ENCODE measurements at places on chromosomes 3 and 15. TPM values are rescaled to one million over a fixed set of nuclear protein-coding genes. Genes with fewer than 3 reads are reported as not detected.

GRCh38 chr3:2061360-2061759 is 37.3 kb upstream of the CNTN4 start:
- no peak overlapping the region for H3K27ac ChIP-seq
- H3K4me3 ChIP-seq, result no peak overlapping the region
- H3K27me3 ChIP-seq, result no peaks in the 10 kb centered on the region
- no peak for DNase-seq
- no peaks in the 10 kb centered on the region for H3K36me3 ChIP-seq

- no peaks in the 10 kb centered on the region for H3K27me3 ChIP-seq
- H3K4me1 ChIP-seq, result no peaks in the 10 kb centered on the region
- H3K4me3 ChIP-seq, result no peak overlapping the region
- H3K36me3 ChIP-seq, result no peaks in the 10 kb centered on the region
Observed at GRCh38 chr3:100871306-100871705, 121.9 kb downstream of the ABI3BP start.

DNA sequence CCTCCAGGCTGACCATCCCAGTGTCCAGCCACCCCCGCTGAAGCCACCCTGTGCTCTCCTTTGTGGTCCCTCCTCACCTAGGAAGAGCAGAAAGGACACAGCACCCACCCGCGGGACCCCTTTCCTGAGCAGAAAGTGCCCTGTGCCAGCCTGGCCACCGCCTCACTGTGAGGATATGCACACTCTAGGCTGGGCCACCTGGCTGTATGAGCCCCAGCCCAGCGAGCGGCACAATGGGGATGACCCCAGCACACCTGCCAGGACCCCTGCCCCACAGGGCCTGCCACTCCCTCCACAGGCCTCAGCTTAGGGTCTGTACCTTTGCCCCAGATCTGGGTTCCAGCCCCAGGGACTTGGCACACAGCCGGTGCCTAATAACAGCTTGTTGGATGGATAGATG is 47.9 kb upstream of the FURIN start:
- H3K27me3 ChIP-seq, result no peaks in the 10 kb centered on the region
- no peaks in the 10 kb centered on the region for H3K36me3 ChIP-seq
- no peak for DNase-seq

DNA sequence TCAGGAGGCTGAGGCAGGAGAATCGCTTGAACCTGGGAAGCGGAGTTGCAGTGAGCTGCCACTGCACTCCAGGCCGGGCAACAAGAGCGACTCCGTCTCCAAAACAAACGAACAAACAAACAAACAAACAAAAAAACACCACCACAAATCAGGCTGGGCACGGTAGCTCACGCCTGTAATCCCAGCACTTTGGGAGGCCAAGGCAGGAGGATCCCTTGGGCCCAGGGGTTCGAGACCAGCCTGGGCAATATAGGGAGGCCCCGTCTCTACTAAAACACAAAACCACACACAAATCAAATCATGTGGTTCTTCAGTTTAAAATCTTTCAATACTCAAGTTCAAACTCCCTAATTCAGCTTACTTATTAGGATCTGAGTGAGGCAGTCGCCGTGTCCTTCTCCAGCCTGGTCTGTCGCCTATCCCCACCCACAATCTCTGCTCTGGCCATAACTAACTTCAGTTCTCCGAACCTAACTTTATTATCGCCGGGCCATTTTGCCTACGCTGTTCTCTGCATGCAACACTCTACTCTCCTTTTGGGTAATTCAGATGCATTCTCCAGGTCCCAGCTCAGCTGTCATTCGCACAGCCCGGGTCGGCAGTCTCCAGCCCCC is 660 bp upstream of the RTF1 start:
- H3K36me3 ChIP-seq, result no peaks in the 10 kb centered on the region
- no peaks in the 10 kb centered on the region for H3K4me1 ChIP-seq
- H3K27ac ChIP-seq, result peak overlapping the region; percentile 78
- no peak for DNase-seq

- peaks cover 6% of the 10 kb centered on the region for H3K27me3 ChIP-seq
- no peak for DNase-seq
- H3K27ac ChIP-seq, result no peak overlapping the region
- peaks cover 3% of the 10 kb centered on the region for H3K36me3 ChIP-seq
- H3K4me1 ChIP-seq, result no peaks in the 10 kb centered on the region
Observed at GRCh38 chr15:67807141-67807540, 18.2 kb upstream of the SKOR1 start.

DNA sequence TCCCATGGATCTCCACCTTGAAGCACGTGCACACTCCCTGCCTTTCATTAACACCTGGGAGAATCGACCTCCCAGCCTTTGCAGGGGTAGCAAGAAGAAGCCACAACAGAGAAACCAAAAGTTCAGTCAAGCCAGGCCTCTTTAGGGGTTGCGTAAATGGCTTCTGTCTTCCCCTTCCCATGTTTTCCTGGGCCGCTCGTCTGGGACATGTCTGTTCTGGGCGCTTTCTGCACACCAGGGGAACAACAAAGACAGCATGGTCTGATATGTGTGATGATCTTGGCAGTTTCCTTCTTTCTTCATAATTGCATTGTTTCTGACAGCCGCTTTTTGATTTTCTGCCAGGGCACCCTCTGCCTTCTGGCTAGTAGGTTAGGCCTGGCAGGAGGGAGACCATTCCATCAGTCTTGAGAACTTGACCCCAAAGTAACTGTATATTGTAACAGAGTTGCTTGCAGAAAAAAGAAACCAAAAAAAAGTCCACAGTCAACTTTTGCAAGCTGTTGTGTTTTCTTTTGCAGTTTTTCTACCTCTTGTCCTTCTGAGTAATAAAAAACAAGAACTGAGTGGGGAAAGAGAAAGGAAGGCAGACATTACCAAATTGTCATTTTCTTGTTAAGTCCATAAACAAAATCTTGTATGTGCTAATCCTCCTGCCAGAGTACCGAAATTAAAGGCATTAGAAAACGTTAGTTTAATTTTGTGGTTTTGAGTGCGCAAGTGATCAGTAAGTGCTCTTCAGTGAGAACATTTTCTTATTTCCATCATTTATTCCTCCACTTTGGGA is 56.0 kb upstream of the FURIN start:
- no peak overlapping the region for H3K4me3 ChIP-seq
- DNase-seq, result no peak
- no peaks in the 10 kb centered on the region for H3K4me1 ChIP-seq
- no peaks in the 10 kb centered on the region for H3K36me3 ChIP-seq
- no peak overlapping the region for H3K27ac ChIP-seq

DNA sequence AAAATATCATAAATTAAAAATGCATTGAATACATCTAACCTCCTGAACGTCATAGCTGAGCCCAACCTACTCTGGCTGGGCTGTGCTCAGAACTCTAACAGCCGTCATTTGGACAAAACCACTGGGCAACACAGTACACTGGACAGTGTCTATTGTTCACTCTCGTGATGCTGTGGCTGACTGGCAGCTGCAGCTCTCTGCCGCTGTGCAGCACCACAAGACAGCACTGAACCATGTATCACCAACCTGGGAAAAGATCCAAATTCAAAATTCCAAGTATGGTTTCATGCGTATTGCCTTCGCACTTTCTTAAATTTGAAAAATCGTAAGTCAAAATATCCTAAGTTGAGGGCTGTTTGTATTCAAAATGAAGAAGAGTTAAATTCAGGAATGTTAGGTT is 145.1 kb upstream of the CNTN4 start:
- no peaks in the 10 kb centered on the region for H3K27me3 ChIP-seq
- H3K4me3 ChIP-seq, result no peak overlapping the region
- no peak overlapping the region for H3K27ac ChIP-seq
- no peaks in the 10 kb centered on the region for H3K36me3 ChIP-seq
- DNase-seq, result no peak
- H3K4me1 ChIP-seq, result no peaks in the 10 kb centered on the region

DNA sequence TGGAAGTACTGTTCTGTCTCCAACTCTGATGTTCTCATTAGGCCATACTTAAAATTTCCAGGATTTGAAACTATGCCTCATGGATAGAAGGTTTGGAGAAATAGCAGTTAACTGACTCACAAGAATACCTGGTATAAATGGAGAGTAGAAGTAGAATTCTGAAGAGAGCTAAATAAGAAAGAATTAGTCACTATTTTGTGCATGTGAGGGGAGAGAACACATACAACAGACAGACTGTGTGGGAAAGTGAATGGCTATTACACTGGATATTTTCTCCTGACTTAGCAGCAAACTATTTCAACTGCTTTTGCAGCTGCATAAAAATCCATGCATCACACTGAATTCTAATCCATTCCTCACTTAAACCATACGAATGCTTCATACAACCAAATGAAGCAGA is 71.3 kb downstream of the C3orf70 start:
- no peaks in the 10 kb centered on the region for H3K4me1 ChIP-seq
- DNase-seq, result no peak
- H3K27me3 ChIP-seq, result no peaks in the 10 kb centered on the region
- no peak overlapping the region for H3K4me3 ChIP-seq

ITIH3 gene
- total RNA-seq, result 0.54 TPM

DNA sequence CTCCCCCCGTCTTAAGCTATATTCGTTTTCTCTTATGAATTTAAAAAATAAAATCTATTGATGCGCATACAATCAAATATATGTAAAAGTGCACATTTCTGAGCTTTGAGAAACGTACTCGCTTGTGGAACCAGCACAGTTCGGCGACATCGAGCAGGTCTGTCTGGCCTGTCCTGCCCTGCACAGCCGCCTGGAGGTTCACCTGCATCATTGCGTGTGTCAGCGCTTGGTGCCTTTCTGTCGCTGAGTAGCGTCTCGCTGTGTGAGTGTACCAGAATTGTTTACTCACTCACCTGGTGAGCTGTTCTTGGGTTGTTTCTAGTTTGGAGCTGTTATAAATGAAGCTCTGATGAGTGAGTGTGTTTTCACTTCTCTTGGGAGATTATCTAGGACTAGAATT is 104.0 kb downstream of the VGLL4 start:
- no peaks in the 10 kb centered on the region for H3K27me3 ChIP-seq
- DNase-seq, result no peak
- H3K36me3 ChIP-seq, result peaks cover 2% of the 10 kb centered on the region
- H3K27ac ChIP-seq, result no peak overlapping the region
- peaks cover 8% of the 10 kb centered on the region for H3K4me1 ChIP-seq
- no peak overlapping the region for H3K4me3 ChIP-seq

EFL1 gene
- total RNA-seq, result 14.4 TPM

GRCh38 chr3:146884296-146884695 is 279.1 kb upstream of the PLSCR5 start:
- H3K4me3 ChIP-seq, result no peak overlapping the region
- DNase-seq, result no peak
- H3K36me3 ChIP-seq, result no peaks in the 10 kb centered on the region
- no peaks in the 10 kb centered on the region for H3K4me1 ChIP-seq
- no peak overlapping the region for H3K27ac ChIP-seq
- no peaks in the 10 kb centered on the region for H3K27me3 ChIP-seq

SKIC8 gene
- total RNA-seq, result 45.1 TPM

PYGO1 gene
- total RNA-seq, result 7.9 TPM

DNA sequence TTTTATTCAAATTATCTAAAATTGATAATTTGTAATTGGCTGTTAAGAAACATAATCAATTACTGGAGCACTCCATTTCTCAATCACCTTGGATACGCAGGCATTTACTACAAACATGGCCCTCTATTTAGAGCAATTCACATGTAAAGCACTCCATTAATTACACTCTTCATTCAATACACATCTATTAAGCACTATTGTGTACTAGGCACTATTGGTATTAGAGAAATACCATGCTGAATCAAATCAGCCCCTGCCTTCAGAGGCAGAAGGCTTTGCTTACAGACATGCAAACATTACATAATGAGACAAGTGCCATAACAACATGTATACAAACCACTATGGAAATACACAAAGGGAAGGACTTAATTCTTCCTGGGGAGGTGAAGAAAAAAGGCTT is 69.1 kb downstream of the PEAK1 start:
- H3K36me3 ChIP-seq, result no peaks in the 10 kb centered on the region
- H3K4me3 ChIP-seq, result no peak overlapping the region
- DNase-seq, result peak; percentile 34
- peaks cover 24% of the 10 kb centered on the region for H3K4me1 ChIP-seq

GRCh38 chr3:12948891-12949711 is 107.7 kb upstream of the RPL32 start:
- no peak for DNase-seq
- H3K27ac ChIP-seq, result no peak overlapping the region
- H3K4me1 ChIP-seq, result peaks cover 52% of the 10 kb centered on the region
- H3K4me3 ChIP-seq, result no peak overlapping the region
- H3K36me3 ChIP-seq, result no peaks in the 10 kb centered on the region
- no peaks in the 10 kb centered on the region for H3K27me3 ChIP-seq

GRCh38 chr3:59064276-59064675 is 14.5 kb upstream of the CFAP20DC start:
- DNase-seq, result no peak
- no peak overlapping the region for H3K27ac ChIP-seq
- H3K27me3 ChIP-seq, result no peaks in the 10 kb centered on the region
- H3K36me3 ChIP-seq, result no peaks in the 10 kb centered on the region
- no peaks in the 10 kb centered on the region for H3K4me1 ChIP-seq

DNA sequence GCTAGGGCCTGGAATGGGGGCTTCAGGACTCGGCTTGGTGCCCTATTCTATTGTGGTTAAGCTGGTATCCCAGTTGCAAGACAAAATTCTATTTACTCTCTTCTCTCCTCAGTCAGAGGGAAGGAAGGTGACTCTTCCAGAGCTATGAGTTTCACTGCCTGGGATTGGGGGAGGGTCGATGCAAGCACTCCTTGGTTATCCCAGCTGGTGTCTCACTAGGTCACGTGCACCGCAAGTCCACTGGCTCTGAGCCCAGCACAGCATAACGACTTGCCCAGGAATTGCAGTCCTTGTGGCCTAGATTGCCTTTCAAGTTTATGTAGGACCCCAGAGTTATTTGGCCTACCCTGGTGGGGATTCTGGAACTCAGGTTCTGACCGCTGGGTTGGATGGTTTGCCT is 958.8 kb downstream of the IGSF11 start:
- H3K4me1 ChIP-seq, result no peaks in the 10 kb centered on the region
- peak; percentile 15 for DNase-seq

GRCh38 chr15:73110201-73110600 is 57.9 kb downstream of the NEO1 start:
- no peak overlapping the region for H3K4me3 ChIP-seq
- no peaks in the 10 kb centered on the region for H3K36me3 ChIP-seq
- H3K4me1 ChIP-seq, result no peaks in the 10 kb centered on the region
- no peaks in the 10 kb centered on the region for H3K27me3 ChIP-seq
- no peak for DNase-seq

- H3K4me3 ChIP-seq, result no peak overlapping the region
- H3K27me3 ChIP-seq, result no peaks in the 10 kb centered on the region
- DNase-seq, result no peak
- no peak overlapping the region for H3K27ac ChIP-seq
- no peaks in the 10 kb centered on the region for H3K36me3 ChIP-seq
Observed at GRCh38 chr15:69390575-69390974, 23.6 kb upstream of the KIF23 start.

GRCh38 chr3:158463556-158463955 is 107.4 kb upstream of the MLF1 start:
- DNase-seq, result no peak
- no peak overlapping the region for H3K4me3 ChIP-seq
- H3K27me3 ChIP-seq, result no peaks in the 10 kb centered on the region
- no peak overlapping the region for H3K27ac ChIP-seq

DNA sequence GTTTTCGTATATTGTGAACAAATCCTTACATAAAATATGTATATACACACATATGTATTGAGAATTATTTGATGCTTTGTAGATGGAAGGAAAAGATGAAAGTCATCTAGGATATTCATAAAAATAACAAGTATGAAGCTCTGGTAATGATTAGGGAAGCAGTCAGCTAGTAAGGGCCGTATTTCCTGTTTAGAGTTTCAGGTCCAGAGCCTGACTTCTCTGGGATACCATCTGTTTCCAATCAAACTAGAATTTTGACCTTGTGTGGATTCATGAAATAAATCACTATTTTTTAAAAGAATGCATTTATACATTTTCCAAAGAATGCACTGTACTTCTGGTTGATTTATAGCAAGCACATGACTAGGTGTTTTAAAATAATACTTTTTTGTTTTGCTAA is 156.1 kb upstream of the CGNL1 start:
- DNase-seq, result peak; percentile 77
- H3K27ac ChIP-seq, result no peak overlapping the region
- H3K27me3 ChIP-seq, result no peaks in the 10 kb centered on the region
- no peak overlapping the region for H3K4me3 ChIP-seq
- H3K36me3 ChIP-seq, result no peaks in the 10 kb centered on the region

Data from lung (tissue), 17 donors.